Activated CD4-positive, alpha-beta T cell treated with anti-CD3 and anti-CD28 coated beads for 48 hours (primary cell): ENCODE measurements at places on chromosomes 11 and 22.

- DNase-seq: peak; percentile 25
These were observed 20.8 kb downstream of the TREH start for GRCh38 chr11:118658429-118659313.

DNA sequence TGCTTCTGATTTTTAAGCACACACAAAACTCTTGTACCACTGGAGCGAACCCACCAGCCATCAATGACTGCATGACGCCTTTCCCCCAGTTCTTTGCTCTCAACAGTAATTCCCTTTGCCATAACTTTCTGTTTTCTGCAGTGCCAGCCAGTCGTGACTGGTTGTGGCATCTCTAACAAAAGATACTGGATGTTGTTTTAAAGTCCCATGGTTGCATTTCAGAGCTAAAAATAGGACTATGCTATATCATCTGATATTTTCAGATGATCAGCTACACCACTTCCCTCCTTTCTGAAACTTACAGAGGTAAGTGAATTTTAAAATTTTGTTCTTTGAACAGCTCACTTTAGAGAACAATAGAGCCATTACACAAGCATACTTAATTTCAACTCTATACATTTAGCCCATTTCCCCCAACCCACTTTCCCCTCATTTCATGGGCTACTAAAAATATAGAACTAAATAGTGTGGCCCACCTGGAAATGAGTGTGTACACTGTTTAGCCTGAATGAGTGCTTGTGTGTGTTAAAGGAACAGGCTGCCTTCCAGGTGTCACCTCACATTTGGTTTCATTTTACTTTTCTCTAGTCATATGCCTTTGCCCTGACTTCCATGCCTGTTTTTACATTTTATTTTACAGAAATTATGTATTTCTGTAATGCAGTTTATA is 136.9 kb upstream of the ZC3H12C start:
- DNase-seq: no peak

- no peak for DNase-seq
These were observed 9.7 kb upstream of the STK33 start for GRCh38 chr11:8603696-8604077.

GRCh38 chr22:19070397-19071169 is 51.6 kb downstream of the DGCR2 start:
- DNase-seq: no peak

GRCh38 chr22:43824724-43825420 is 12.8 kb upstream of the EFCAB6 start:
- DNase-seq: no peak

GRCh38 chr11:65945430-65945911 is at the start of gene TSGA10IP:
Gene TSGA10IP, plus strand, starts transcription at chr11:65945480. Its CDS starts 196 bp downstream, at chr11:65945676.
- DNase-seq: no peak

GRCh38 chr11:36724742-36725385 is 126.8 kb upstream of the RAG2 start:
- no peak for DNase-seq

DNA sequence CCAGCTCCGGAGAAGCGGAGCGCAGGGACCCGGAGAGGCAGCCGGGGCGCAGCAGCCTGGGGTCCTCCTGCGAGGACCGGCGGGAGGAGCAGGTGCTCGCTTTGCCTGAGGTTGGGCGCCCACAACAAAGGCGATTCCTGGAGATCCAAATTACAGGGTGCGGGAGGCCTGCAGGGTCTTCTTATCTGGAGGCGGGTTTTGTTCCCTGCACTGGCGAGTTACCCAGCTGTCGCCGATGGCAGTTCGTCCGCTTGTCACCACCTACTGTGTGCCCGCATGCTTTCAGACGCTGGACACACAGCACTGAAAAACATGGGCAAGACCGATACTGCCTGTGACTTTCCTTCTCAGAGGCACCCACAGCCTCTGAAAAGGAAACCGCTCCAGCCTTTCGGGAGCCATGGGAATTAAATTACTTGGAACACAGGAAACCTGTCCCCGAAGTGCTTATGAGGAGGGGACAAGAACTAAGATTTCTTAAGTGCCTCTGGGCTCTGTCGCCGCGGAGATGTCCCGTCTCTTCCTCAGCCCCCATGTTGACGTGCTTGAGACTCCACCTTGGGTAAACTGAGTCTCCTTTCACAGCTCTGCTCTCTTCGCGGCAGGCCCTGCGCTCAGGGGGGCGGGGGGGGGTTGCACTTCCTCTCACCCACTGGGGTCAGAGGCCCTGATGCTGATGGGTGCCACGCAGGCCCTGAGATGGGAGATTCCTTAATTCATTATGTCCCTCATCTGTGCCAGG is 1.3 kb upstream of the ZFTA start:
- no peak for DNase-seq

DNA sequence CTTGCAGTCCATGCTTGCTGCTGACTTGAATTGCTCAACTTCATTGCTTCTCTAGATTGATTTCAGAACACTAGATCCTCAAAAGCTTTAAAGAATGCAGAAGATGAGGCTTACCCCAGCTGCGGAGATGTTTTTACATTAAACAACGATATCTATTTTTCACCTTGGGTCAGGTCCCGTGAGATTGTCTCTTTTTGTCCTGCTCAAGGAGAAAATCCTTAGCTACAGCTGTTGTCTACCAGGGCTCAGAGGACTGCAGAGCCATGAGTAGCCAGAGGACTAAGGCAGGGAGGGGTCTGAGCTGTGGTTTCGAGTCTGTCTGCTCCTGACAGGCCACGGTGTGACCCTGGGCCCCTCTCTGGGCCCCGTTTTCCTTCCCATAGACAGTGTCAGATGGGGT is 51.4 kb downstream of the PKNOX2 start:
- DNase-seq: no peak

GRCh38 chr11:62148271-62148980 is 24.6 kb downstream of the INCENP start:
- no peak for DNase-seq

- peak; percentile 25 for DNase-seq
These were observed 12.0 kb downstream of the BRD1 start for GRCh38 chr22:49815641-49816091.

GRCh38 chr11:116225784-116226585 is 546.8 kb downstream of the BUD13 start:
- DNase-seq: no peak

DNA sequence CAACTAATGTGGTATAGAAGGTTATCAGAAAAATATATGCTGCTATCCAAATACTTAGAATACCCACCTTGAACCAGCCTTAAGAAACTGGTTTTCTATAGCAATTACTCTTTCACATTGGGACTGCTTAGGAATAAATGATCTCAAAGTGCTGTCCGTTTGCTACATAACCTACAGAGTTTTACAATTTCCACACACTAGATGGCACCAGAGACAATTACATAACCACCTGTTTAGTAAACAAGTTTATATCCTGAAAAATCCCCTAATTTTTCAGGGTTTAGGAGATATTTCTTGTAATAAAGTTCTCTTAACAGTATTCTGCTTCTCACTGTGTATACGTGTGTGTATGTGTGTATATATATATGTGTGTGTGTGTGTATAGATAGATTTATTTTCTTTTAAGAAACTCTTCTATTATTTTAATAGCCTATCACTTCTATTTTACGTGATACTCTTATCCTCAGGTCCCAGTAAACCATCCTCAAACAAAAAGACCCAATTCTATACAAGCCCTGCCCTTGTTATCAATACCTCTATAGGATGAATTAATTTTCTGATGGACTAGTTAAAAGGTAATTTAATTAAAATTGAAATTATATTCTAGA is 6.7 kb upstream of the OR5I1 start:
- DNase-seq: no peak

DNA sequence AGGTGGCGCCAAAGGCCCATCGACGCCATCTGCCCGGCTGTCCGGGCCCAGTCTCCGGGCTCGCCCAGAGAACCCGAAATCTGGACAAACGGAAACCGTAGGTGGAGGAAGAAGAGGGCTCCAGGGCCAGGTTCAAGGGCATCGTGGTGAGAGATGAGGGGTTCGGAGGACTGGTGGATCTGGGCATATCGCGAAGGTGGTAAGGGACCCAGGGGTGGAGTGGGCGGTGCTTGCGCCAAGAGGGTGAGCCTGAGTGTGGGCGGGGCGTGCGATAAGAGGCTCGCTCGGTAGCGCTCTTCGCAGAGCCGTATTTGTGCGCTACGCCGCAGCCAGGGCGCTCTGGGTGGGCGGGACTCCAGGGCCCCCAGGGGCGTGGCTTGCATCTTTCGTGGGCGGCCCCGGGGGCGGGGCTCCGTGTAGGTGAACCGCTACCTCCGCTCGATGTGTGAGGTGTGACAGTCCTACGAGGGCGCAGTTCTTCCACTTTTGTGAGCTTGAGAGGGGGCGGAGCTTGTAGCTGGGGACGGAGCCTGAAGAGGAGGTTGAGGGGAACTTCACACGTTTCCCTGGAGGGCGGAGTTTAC is 4.8 kb downstream of the CD248 start:
- DNase-seq: peak; percentile 97

GRCh38 chr22:29206372-29207242 is 911 bp downstream of the EMID1 start:
- DNase-seq: no peak

DNA sequence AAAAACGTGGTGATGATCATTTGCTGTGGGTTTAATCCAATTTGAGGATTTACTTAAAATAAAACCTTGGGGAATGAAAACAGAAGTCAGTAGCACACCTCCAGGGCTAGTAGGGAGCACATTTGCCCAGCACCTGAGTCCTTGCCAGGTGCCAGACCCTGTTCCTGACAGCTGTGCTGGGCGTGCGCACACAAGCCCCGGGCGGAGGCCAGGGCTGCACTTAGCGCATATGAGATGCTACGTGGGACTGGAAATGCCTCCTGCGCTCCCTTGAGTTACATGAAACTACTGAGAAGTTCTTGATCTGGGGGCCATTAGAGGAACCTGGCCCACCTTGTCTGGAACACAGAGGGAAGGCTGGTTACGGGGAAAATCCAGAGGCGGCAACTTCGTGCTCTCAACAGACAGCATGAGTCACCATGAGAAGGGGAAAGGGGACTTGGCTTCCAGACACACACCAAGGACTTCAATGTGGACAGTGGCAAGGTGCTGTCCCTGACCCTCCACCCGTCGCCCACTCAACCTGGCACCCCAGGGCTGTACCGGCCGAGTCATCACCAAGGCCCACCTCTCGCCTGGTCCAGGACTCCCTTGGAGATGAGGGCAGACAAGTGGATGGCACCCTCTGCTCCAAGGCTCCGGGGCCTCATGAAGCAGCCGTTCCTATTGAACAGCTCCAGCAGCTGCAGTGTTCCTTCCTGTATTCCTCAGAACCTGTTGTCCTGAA is 1468.6 kb downstream of the BRD1 start:
- DNase-seq: no peak

DNA sequence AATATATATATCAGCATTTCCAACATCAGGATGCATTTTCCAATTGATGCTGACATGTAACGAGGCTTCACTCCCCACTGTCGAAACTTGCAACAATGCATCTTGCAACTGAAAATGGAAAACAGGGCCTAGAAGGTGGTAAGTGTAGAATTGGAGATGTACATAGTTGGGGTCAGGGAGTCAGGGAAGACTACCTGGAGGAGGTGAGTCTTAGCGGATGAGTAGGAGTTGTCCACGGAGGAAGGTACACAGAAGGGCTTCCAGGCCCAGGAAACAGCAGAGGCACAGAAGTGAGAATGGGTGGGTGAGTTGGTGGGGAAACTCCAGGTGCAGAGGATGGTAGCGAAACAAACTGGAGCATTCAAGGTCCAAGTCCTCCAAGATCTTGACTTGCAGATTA is 2.0 kb upstream of the GRK2 start:
- no peak for DNase-seq

DNA sequence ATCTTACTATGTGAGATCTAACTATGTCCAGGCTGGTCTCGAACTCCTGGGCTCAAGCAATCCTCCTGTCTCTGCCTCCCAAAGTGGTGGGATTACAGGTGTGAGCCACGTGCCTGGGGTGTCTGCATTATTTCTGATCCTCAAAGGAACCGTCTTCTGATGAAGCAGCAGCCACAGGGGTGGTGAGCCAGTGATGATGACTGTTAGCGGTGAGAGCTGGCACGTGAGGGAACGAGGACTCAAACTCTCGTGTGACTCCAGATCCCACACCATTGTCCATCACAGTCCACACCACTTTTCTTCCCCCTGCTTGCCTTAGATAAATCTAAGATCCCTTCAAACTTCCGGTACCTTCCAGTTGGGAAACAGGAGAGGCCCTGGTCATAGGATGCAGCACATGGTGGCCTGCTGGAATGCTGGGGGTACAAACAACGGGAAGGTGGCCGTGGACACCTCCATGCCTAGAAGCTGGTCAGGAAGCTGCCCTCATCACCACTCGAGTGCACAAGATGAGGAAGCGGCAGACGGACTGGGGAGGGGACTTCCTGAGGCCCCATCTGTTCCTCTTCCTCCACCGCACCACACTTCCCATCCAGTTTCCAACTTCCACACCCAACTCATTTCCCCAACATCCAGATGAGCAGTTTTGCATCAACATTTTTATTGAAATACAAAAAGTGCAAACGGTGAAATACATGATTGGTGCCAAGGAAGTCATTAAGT is 23.8 kb downstream of the ARHGAP1 start:
- DNase-seq: no peak

DNA sequence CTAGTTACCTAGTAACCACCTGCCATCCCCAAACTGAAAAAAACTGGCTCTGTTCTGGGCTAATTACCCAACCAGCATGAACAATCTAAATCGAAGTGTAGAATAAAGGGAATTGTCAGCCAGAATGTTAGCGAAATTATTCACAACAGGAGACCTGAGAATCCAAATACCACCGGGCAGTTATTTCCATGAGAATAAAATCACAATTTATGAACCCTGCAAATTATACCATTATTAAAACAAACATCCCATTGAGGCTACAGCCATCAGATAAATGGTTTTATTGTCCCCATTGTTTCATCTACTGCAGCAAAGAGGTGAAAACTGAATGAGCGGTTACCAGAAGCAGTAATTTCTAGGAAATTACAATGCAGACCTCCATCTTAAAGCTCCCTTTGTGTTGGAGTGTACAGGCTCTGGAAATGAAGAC is 21.7 kb downstream of the FAM168A start:
- DNase-seq: no peak

- DNase-seq: no peak
These were observed 77.5 kb downstream of the AMOTL1 start for GRCh38 chr11:94845622-94846021.

GRCh38 chr11:126917531-126918204 is 82.9 kb downstream of the KIRREL3 start:
- DNase-seq: peak; percentile 37

DNA sequence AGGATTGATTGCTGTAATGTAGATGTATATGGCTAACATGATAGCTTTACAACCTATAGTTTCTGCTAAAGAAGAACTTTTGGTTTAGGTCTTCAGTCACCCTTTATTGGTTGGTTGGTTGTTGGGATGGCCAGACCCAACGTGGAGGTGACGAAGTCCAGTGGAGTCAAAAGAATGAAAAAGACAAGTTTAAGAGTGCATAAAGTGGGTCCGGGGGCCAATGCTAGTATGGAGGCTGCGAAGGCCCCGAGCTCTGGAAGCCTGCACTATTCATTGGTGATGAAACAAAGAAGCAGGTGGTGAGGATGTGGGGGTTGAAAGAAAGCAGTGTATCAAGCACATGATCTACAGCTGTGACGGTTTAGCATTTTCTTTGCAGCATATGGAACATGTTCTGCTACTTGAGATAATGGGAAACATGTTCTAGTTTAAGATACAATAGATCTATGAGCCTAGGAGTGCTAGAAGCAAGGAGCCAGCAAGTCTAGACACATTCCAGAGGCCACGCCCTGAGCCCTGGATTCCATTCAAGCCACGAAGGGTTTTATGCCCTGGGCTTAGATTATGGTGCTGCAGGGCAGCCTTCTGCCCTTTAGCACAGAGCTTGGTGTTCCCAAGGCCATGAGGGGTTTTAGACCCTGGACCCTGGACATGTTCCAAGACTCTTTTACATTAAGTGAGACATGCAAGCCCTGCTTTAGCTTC is 6.3 kb downstream of the TCP11L1 start:
- DNase-seq: no peak

GRCh38 chr22:17890892-17891291 is 116.6 kb upstream of the BID start:
- no peak for DNase-seq

- no peak for DNase-seq
These were observed 19.3 kb upstream of the ARAP1 start for GRCh38 chr11:72771507-72771906.
